ENCODE measurements at places on chromosomes 3 and 15.

- peak; percentile 3 for DNase-seq
Observed at GRCh38 chr3:72185549-72186399, 400.8 kb upstream of the PROK2 start.

- DNase-seq: peak; percentile 31
Observed at GRCh38 chr3:194133661-194134230, 2.2 kb upstream of the HES1 start.

GRCh38 chr3:55721716-55722484 is 234.8 kb upstream of the WNT5A start:
- no peak for DNase-seq

DNA sequence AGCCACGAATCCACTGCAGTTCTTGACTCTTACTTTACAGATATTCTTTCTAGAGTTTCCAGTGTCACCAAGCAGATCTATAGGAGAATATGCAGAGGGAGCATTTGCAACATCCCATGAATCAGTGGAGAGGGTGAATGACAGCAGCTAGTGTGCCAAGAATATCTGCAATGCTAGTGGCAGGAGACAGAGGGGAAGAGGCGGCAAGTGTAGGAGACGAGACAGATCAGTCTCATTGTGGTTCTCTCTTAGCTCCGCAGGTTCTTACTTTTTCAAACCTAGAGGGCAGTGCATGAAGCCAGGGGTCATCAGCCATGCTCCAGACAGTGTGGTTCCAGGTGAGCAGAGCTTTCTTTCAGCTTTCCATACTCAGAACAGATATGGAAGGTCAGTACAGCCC is 744 bp downstream of the ZNF619 start:
- no peak for DNase-seq

DNA sequence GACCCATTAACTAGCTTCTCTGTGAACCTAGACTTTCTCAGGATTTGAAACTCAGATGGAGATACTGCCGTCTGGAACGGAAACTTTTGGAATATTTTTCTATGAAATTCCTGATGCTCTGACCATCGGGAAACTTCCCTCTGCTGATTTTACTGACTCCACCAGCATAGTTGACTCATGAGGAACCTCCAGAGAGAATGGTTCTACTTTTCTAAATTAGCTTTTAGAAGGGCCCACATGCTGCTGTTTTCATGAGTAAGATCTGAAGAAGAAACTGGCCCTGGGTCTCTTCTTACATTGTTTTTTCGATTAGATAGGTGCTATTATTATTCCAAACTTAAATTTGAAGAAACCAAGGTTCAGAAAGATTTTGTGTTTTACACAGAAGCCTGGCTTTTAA is 326.3 kb upstream of the NR2E3 start:
- DNase-seq: no peak

DNA sequence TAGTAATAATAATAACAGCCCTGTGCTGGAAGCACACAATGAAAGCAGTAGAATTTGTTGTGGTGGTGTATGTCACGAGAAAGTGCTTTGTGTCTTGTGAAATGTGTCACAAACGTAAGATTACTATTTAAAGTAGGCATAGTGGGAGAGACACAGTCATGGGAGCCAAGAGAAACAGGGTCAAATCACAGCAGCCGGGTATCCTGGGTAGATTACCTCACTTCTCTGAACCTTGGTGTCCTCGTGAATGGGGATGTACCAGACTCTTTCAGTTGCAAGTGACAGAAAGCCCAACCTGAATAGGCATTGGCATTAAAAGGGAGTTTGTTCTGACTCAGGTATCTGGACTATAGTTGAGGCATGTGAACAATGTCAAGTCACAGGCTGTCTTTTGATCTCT is 29.1 kb upstream of the SRGAP3 start:
- DNase-seq: no peak

DNA sequence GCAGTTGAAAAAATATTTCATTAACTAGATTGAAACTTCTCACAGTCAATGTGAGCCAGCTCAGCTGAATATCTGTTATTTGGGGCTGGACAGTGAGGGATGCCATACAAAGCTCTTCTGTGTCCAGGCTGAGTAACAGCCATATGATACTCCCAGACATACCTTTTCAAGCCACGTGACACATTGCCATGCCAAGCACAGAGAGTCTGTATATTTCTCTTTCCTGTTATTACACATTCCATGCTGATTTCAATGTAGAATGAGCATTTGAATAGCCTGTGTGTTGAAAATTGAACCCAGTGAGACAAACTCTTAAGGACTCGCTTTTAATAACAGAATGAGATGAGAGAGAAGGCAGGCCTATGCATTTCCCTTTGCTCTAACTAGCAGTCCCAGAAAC is 334.7 kb upstream of the RASGRP1 start:
- no peak for DNase-seq

DNA sequence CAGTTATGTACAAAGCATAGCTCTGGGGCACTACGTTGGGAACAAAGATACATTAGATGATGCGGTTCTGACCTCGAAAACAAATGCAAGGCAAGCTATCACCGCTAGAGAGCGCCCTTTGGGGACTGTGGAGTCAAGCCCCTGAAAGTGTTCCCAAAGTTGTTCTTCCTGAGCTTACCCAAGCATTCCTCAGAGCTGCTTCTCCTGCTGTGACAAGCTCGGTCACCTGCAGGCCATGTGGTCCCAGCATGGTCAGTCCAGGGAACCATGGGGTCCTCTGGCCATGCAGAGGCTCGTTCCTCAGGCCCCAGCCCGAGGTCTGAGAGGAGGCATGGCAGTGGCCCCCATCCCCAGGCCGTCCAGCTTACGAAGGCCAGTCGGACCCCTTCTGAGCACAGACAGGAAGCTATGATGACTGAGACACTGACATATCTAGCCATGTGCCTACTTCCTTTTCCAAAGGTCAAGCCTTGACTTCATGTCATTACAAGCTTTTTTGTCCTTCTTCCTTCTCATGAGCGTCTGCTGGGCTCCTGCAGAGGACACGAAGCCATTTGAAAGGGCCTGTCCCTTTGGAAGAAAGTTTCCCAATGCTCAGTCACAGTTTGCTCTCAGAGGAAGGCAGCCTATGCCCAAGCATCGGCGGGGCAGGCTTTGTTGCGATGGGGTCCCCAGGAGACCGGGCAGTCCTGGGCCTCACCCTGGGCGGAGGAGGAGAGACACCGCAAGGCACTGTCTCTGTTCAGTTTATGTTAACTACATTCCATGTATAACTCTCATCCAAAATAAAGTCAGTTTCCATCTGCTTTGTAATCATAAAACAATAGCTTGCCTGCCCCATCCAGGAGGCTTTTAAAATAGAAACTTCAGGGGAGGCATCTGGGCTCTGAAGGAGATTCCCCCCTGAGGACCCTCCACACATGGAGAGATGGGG is 79.3 kb downstream of the ATP10A start:
- no peak for DNase-seq

GRCh38 chr3:60107275-60107674 is 1057.5 kb upstream of the CFAP20DC start:
- no peak for DNase-seq

- no peak for DNase-seq
Observed at GRCh38 chr15:40292246-40292645, 9.4 kb upstream of the ANKRD63 start.

GRCh38 chr3:178306432-178307115 is 229.7 kb upstream of the KCNMB2 start:
- DNase-seq: no peak

- no peak for DNase-seq
Observed at GRCh38 chr15:51460796-51461195, 119.3 kb downstream of the GLDN start.

Measured in GOT3 (cell line).